Activated naive CD4-positive, alpha-beta T cell treated with anti-CD3 and anti-CD28 coated beads, Interleukin-2, amount 50 U/mL, for 72 hours (primary cell): ENCODE measurements at places on chromosomes 3 and 15.

DNA sequence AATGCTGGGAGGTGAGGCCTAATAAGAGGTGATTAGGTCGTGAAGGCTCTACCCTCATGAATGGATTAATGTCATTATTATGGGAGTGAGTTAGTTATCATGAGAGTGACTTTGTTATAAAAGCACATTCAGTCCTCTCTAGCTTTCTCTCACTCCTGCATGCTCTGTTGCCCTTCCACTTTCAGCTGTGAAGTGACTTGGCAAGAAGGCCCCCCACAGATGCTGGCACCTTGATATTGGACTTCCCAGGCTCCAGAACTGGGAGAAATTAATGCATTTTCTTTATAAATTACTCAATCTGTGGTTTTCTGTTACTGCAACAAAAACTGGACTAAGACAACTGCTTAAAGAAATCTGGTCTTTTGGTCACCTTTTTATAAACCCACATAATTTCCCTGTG, 144.3 kb downstream of the FBN1 start:
- DNase-seq = no peak

DNA sequence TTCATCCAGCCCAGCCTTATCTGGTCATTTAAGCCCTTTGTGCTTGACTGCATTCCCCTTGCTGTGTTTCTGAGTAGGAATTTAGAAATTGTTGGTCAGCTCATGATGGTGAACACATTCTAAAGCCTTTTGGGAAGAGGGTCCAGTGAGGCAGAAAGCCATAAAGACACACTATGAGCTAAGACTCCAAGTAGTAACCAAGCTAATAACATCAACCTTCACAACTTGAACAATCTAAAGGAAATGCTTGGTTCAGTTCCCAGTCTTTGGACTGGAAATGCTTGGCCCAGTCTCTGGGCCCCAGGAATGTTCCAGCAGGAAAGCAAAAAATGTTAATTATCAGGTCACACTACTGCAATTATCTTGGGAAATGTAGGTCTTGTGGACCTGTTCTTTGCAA, 7.7 kb downstream of the PLSCR1 start:
- no peak for DNase-seq

DNA sequence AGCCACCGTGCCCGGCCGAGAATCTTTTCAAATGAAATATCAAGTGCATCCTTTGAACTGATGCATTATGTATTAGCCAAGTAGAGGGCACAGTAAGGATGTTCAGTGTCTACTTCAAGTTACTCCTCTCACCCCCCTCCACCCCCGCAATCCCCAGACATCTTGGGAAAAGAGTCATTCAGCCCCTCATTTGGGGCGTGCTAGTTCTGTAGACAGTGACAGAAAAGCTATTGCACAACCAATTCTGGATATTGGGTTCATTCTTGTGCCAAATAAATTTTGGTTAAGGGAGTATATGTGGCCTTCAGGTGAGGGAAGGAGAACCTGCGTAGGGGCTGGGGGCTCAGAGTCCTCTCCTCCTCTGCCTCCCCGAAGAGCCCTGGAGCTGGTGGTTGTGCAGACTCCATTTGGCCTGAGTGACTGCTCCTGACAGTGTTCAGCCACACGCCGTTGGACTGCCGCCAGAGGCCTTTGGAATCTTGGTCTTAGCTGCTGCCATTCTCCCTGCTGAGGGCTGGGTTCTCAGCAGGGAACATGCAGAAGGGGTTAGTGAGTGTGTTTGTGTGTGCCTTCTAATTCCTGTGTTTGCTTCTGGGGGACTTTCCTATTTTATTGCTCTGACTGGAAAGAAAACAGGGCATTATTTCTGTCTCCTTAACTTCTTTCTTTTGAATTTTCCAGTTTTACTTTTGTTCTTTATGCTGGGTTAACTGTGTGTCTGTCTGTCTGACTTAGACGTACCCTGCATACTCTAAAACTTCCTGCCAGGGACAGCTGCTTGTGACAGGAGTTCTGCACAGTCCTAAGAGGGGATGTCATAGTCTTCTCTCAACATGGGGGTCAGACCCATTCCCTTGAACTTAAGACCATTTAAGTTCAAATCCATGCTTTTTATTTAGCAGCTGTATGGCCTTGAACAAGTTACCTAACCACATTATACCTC, 21.0 kb downstream of the RARB start:
- DNase-seq = no peak

- no peak for DNase-seq
These were observed 30.9 kb downstream of the PPCDC start for GRCh38 chr15:75054172-75054897.

DNA sequence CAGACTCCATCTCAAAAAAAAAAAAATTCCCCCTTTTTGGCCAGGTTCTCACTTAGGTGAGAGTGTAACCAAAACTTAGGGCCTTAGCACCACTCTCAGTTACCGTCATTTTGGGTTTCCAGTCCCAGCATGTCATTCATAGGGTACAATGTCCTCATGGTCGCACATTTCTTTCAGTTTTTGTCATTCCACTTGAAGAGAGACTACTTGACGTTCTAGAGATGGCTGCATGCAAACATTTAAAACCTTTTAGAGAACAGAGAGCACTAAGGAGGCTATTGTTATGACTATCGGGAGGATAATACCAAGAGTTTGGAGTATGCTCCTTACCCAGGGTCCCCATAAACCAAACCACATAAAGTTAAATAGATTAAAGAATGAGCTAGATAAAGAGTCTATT, 37.9 kb upstream of the THUMPD3 start:
- DNase-seq = no peak

GRCh38 chr3:50537421-50538129, 30.0 kb downstream of the C3orf18 start:
- no peak for DNase-seq

- no peak for DNase-seq
These were observed 312.7 kb upstream of the DPH6 start for GRCh38 chr15:35858707-35859106.

DNA sequence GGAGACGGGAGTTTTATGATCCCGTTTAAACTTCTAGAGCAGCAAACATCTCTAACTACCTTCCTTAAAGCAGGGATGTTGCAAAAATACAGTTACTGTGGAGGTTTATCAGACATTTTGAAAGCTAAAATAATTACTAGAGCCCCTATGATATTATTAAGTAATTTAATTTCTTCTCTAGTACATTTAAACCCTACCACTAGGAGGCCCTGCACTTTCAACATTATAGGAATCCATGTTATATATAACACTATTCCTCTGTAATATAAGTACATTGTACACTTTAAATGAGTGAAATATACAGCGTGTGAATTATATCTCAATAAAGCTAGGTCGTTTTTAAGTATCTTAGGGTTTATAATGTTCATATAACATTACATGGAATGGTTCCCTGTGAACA, 11.5 kb downstream of the SETMAR start:
- DNase-seq = no peak

DNA sequence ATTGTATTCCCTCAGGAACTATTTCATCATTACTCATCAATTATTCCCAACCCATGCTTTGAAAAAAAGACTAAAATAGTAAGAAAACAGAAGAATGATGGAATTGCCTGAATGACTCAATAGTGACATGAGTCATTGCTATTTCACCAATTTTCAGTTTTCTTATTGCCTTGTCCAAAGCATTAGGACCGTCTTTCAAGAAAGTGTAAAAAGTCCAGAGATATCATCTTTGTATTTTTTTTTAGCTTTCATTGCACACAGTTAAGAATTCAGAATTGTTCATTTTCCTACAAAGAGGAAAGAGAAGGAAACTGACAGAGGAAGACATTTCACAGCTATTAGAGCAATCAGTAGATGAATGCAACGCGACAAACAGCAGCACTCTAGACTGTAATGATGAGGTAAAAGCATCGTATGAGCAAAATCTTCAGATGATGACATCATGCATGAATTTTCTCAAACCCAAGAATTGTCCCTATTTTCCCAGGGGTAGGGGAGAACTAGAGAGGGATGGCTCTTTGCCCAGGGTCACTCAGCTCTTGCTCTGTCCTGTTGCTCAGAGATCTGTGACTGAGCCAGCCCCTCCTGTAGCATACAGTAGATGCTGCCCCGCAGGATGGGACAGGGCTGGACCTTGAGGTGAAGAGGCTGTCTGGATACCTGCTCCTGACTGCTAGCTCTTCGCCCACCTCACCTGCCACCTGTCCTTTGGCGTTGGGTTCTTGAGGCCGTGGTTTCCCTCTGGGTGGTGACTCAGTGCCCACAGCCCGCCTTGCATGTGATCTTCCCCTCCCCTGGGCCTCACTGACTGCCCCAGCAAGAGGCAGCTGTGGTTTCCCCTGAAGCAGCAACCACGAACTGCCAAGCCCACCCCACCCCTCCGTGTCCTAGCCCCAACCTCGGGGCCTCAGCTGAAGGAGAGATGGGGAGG, 84.8 kb downstream of the PPCDC start:
- peak; percentile 82 for DNase-seq

GRCh38 chr3:108518895-108519294, 8.5 kb upstream of the MYH15 start:
- DNase-seq = no peak

DNA sequence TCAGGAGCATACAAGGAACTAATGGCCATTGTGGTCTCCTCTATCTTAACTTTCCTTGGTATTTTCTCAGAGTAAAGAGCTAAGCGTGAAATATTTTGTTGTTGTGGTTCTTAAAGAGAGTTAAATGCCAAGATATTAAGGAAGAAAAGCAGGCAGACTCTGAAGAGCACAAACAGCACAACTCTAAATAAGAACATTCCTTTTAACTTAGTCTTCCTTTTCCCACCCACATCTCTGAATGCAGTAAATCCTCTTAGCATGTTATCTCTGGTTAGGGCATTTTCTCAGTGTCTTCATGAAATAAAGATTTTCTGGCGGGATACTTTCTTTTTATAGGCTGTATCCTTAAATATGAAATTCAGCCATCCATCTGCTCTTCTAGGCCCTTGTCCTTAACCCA, 1.5 kb downstream of the GPR87 start:
- no peak for DNase-seq
